Sigmoid colon (tissue), 7 donors: ENCODE measurements at places on chromosomes 2 and 18. TPM values are rescaled to one million over a fixed set of nuclear protein-coding genes. Genes with fewer than 3 reads are reported as not detected.

DNA sequence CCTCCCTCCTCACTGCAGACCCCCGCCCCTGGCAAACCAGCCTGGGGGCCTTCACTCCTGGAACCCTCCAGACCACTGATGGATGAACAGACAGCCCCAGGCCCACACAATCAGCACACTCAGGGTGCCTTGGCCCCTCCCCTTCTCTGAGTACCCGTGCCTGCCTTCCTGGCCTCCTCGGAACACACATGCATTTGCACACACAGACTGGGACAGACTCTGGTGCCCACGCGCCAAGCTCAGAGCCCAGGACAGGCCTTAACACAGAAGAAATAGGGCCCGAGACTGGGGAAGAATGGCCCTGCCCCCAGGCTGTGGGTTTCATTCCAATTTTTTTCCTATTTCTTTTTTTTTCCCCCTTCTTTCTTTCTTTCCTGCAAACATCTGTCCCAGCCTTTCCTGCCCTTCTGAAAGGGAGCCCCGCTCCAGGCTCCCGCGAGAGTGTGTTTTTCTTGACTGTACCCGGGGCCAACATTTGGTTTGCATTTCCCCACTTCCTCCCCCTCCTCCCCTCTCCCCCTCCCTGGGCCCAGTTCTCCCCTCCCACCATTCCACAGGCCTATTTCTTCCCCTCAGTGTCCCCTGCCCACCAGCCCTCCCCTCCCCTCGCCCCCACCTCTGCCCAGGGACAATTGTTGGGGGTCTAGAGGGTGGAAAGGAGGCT, 618 bp upstream of the TNS1 start:
- peaks cover 21% of the 10 kb centered on the region for H3K4me1 ChIP-seq
- H3K36me3 ChIP-seq: no peaks in the 10 kb centered on the region
- H3K27ac ChIP-seq: peak overlapping the region; percentile 73
- no peak overlapping the region for H3K4me3 ChIP-seq

DNA sequence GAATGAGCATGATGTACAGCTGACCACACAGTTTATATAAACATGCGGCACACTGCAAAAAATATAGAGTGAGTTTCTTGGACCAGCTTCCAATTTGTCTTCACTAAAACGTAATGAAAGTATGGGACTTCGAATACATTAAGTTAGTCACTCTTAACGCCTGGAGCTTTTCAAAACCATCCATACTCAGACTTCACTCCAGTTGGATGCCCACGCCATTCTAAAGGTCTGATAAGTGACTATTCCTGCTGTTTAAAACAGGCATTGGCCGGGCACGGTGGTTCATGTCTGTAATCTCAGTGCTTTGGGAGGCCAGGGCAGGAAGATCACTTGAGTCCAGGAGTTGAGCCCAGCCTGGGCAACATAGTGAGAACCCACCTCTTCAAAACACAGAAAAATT, 84.6 kb downstream of the MYL12B start:
- no peaks in the 10 kb centered on the region for H3K36me3 ChIP-seq
- no peaks in the 10 kb centered on the region for H3K27me3 ChIP-seq
- DNase-seq: no peak
- no peak overlapping the region for H3K27ac ChIP-seq

- H3K4me3 ChIP-seq: no peak overlapping the region
- no peak for DNase-seq
- H3K4me1 ChIP-seq: no peaks in the 10 kb centered on the region
- H3K27ac ChIP-seq: no peak overlapping the region
- H3K36me3 ChIP-seq: no peaks in the 10 kb centered on the region
Observed at GRCh38 chr2:120269076-120269744, 16.6 kb downstream of the RALB start.

- peak; percentile 55 for DNase-seq
- no peaks in the 10 kb centered on the region for H3K27me3 ChIP-seq
- H3K4me3 ChIP-seq: no peak overlapping the region
- H3K27ac ChIP-seq: no peak overlapping the region
- no peaks in the 10 kb centered on the region for H3K36me3 ChIP-seq
Observed at GRCh38 chr2:71786291-71787107, 333.1 kb downstream of the DYSF start.

The CPS1 gene
- 2.7 TPM for total RNA-seq

The SLC16A14 gene
- total RNA-seq: 0.71 TPM
